ENCODE measurements at places on chromosomes 1 and 21.

- no peak for DNase-seq
Observed at GRCh38 chr1:30830537-30830936, 73.0 kb upstream of the LAPTM5 start.

DNA sequence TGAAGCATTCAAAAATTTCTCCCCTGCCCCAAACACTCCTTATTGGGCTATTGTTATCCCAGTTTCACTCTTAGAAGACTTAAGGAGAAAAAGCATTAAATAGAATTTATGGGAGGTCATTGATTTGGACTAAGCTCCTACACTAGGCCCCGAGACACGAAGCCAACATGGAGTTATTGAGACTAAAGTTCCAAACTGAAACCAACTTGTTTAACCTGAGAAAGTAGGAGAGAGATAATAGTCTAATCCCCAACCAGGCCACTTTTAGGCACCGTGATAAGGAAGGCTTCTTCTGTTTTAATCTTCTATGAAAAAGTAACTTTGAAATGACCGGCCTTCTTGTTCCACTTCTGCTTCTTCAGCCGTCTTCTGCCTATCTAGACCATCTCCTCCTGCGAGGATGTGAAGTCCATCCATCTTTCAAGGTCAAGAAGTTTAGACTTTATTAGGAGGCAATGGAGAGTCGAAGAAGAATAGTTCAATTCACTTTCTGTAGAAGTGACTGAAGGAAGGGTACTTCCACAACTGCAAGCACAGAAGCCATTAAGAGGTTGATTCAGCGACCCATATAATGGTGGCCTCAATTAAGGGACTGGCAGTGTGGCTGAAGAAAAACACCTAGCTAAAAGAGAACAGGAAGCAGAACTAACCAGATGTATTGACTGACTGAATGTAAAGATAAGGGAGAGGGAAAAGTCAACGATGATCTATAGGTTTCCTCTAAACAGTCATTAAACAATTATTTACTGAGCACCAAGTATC, 428.8 kb downstream of the SMYD3 start:
- DNase-seq, result no peak

DNA sequence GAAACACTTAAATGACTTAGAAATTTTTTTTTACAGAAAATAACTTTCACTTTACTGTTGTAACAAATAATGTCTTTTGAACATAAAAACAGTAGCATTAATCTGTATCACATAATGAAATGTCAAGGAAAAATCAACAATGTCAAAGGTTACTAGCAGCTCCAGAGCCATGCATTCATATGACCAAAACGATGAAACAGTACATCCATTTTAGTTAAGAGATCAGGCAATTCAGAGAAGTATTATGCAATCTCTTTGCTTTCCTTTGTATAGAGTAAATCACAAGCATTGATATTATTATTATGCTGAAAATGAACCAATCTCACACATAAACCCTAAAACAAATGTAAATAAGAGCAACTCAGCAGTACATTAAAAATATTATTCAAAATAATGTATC, 748.9 kb downstream of the PLA2G4A start:
- DNase-seq, result peak; percentile 4

DNA sequence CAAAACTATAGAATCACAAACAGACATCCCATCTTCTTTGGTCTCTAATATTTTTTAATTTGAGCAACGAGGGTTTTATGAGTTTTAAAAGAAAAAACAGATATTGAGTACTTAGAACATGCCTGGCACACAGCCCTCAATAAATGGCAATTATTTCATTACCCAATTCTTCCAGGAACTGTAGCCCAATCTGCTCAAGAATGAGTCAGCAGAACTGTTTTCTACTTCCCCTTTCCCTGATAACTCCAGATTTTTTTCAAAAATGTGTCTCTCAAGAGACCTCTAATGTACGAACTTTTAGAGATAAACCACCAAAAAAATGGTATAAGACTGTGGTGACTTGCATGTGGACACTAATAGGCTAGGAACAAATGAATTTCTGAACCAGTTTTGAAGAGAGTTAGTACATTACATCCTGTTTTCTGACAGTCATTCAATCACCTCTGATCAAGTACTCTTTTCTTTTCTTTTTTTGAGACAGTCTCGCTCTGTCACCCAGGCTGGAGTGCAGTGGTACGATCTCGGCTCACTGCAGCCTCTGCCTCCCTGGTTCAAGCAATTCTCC, 11.5 kb downstream of the ABL2 start:
- peak; percentile 76 for DNase-seq

DNA sequence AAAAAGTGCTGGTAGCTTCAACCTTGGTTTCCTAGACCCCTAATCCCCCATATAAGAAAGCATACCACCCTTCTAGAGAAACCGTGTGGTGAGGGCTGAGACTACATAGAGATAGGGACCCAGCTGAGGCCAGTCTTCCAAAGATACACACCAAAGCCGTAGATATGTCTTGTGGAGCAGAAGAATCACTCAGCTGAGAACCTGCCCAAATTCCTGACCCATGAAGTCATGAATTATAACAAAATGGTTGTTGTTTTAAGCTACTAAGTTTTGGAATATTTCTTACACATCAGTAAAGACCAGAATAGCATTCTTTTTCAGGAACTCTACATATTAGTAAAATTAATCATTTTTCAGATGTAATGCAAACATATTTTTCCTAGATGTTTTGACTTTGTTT, 3.3 kb upstream of the SNRPE start:
- DNase-seq, result peak; percentile 70

DNA sequence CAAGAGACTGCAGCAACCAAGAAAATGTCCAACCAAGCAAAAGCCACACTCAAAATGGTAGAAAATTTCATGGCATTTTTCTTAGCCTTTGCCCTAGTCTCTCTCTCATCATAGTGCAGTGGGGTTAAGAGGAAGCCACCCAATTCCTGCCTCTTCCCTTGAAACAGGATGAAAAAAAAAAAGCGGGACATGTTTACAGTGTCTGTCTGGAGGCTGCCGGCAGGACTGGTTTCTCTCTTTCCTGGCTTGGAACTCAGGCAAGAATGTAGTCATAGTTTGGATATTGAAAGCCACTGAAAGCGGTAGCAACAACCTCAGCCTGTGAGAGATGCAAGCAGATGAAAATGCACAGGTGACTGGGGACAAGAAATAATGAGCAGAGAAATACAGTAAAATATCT, 13.3 kb upstream of the TNFSF18 start:
- DNase-seq, result no peak

GRCh38 chr1:182032251-182032650, 29.3 kb downstream of the ZNF648 start:
- DNase-seq, result no peak

DNA sequence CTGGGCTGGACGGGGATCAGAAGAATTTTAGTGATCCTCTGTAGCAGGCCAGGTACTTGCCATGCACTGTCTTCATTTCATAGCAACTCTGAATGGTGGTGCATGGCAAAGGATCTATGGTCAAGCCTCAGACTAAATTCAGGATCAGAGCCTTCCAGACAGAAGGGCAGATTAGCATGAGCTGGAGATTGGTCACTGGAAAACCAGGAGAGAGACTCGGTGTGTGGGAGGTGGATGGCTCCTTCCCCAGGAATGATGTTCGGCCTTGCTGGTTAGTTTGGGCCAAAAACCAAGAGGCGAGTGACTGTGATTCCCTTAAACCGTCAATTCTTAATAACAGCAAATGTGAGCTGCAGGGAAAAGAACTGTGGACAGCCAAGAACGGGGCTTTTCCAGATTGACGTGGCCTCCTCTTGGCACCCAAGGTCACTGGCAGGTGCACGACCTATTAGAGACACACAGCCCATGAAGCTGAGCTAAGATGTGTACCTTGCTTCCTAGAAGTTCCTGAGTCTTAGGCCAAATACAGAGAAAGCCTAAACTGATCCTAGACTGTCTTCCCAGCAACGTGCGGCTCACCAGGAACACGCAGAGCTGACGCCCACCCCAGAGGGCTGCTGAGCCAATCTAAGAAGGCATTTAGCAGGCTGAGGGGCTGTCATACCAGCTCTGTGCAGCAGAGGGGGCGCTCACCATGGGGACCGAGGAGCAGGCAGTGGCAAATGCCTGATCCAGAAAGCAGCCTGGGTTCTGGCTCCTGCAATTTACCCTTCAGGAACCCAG, 18.5 kb downstream of the ALDH4A1 start:
- DNase-seq, result peak; percentile 78

DNA sequence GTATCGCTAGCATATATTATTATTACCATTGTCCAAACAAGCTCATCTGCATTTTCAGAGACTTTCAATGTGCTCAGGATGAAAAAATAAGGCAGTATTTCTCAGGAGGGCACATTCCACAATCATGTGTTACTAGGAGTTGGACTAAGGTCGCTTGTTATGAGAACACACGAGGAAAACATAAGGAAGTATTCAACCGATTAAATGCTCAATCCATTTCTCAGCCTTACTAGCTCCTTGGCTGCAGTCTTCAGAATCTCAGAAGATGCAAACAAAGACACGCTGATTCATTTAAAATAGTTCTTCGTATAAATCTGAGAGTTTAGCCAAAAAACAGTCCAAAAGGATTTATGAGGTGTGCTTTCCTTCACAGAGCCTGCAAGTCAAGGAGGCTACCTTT, 82.0 kb upstream of the JAK1 start:
- DNase-seq, result no peak

GRCh38 chr1:204503913-204504519, 9.4 kb upstream of the PIK3C2B start:
- DNase-seq, result no peak

DNA sequence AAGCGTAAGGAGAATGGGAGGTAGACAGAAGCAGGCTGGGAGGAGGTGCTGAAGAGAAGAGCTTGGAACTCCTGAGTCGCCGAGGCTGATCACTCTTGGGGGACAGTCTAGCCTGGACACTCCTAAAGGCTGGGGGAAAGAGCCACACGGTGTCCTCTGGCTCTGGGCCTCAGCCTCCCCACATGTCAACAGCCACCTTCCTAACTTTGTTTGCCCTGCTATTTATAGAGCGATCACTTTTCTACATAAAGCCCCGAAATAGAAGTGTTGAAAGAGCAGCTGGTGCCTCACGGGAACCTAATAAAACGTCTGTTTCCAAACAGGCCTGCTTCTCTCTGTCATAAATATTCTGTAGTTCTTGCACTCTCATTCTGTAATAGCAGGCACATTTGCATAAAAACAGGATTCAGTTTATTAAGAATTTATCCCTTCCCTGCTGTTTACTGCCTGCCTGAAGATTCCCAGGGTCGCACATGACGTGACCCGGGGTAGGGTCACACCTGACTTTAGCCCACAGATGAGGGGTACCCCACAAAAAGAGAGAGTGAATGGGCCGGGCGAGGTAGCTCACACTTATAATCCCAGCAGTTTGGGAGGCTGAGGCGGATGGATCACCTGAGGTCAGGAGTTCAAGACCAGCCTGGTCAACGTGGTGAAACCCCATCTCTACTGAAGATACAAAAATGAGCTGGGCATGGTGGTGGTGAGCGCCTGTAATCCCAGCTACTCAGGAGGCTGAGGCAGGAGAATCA, 212.5 kb downstream of the TOMM20 start:
- no peak for DNase-seq

DNA sequence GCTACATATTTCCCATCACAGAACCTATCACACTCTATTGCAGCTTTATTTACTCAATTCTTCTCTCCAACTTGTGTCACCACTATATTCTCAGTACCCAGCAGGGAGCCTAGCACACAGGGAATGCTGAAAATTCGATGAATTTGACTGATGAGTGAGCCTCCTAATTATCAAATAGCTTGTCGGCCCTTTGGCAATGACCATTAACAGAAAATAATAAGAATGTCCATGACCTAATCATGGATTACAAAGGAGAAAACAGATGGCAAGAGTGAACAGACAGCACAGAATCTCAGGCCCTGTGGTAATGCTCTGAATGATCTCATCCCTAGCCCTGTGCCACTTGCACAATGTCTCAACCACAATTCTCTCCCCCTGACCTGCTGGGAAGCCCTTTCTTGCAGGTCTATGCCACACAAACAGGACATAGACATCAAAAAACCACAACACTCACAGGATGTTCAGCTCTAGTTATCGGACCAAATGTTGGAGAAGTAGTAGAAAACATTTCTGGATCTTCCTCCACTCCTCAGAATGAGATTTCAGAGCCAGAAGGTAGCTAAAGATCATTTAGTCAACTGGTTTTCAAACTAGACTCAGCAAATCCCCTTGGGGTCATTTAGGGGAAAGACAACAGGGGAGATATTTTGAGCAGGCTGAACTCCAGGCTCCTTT, 68.4 kb downstream of the LUZP1 start:
- DNase-seq, result peak; percentile 96

GRCh38 chr1:212600071-212600915, 8.3 kb upstream of the ATF3 start:
- DNase-seq, result no peak

DNA sequence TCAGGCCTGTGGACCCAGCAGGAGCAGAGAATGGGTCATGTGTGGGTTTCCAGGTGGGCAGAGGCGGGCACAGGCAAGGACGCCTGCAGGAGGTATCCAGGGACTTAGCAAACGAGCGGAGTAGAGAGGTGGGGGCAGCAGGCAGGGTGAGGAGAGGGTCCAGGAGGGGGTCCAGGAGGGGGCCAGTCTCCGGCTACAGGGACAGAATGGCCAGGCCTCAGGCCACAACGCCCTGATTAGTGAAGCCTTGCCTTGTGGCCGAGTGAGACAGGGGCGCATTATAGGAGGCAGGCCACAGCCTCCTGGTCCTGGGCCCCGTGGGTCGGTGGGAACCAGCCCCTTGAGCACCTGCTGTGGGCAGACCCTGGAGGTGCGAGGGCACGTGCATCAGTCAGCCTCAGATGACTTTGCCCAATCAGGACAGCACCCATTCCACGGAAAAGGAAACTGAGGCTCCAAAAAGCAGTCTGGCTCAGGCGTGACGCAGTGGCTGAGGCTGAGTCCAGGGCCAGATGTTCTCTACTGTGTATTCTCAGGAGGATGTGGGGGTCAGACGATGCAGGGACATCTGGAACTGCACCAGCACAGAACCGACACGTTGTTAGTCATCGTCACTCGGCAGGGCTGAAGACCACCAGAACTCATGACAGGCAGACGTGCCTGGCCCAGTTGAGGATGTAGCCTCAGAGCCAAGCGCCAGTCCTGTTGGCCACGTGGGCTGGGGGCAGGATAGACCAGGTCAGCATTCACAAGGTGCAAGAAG, 113.7 kb downstream of the CRYAA start:
- no peak for DNase-seq

DNA sequence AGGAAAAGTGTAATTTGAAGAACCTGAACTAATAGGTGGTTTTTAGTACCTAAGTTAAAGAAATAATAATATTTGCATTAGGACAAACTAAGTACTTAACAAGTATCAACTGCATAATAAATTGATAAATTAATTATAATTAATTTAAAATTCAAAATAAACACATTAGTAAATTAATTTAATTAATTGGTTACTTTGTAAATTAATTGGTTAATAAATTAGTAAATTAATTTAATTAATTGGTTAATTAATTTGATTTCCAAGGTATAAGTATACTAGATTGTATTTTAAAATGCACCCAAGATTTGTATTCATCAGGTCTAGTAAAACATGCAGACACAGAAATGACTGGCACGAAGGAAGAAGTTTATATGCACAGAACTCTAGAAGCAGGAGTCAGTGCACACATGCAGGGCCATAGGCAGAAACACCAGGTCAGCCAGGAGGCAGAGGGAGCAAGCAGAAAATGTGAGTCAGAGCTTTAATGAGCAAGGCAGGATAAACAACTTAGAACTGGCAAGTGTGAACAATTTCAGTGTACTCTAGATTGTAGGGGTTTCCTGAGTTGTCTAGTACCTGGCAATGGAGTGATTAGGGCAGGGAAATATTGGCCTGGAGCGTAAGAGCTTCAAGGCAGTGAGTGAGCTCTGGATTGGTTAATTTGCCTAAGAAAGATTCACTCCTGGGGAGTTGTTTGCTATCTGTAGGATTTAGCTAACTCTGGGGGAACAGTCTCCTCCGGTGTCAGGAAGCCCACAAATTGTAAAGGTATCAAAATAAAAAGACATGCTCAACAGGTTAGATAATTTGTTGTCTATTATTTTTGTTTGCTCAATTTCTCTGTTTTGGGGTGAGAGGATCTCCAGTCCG, 665.7 kb downstream of the MRPL39 start:
- DNase-seq, result no peak

Data from fibroblast of pulmonary artery (primary cell).